Uterus (tissue), 4 donors: ENCODE measurements at places on chromosomes 16 and 17. TPM values are rescaled to one million over a fixed set of nuclear protein-coding genes. Genes with fewer than 3 reads are reported as not detected.

DNA sequence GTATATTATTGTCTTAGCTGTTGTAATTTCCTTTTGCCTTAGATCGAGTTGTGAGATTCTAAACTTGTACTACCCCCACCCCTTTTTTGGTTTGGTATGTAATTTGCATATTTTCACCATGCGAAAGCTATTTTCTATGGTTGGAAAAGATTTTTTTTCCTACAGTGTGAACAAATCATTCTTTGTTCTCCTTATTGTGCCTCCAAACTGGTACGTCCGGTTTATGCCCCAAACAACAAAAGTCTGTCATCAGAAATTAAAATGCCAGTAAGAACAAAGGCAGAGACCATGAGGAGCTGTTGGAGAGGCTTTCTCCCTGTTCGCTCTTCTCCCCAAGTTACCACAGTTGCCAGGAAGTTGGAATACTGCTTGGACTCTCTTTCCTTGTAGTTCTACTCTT is 66.1 kb downstream of the BCAS3 start:
- no peak for DNase-seq

Gene EMP2
- total RNA-seq: 42.8 TPM

- no peak for DNase-seq
Observed at GRCh38 chr17:33874617-33875060, 380.4 kb upstream of the CCL2 start.

Gene RAB26
- not detected for total RNA-seq

Gene LHX1
- 2.8 TPM for total RNA-seq

- DNase-seq: no peak
Observed at GRCh38 chr17:69430488-69430887, 16.0 kb downstream of the MAP2K6 start.

Gene PRAC1
- not detected for total RNA-seq

DNA sequence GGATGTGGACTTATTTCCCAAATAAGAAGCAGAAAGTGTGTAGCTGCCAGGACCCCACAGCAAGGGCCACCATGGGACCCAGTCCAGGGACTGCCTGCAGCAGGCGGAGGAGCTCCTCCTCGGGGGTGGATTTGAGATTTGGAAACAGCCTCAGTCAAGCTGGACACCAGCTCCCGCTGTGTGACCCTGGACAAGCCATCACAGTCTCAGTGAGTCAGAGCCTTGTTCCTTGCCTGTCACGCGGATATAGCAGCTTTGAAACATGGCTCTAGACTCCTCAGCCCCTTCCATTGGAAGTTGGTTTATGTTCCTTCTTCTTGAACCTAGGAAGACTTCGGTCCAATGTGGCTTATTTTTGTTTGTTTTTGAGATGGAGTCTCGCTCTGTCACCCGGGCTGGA is 12.5 kb upstream of the DPEP1 start:
- no peak for DNase-seq

DNA sequence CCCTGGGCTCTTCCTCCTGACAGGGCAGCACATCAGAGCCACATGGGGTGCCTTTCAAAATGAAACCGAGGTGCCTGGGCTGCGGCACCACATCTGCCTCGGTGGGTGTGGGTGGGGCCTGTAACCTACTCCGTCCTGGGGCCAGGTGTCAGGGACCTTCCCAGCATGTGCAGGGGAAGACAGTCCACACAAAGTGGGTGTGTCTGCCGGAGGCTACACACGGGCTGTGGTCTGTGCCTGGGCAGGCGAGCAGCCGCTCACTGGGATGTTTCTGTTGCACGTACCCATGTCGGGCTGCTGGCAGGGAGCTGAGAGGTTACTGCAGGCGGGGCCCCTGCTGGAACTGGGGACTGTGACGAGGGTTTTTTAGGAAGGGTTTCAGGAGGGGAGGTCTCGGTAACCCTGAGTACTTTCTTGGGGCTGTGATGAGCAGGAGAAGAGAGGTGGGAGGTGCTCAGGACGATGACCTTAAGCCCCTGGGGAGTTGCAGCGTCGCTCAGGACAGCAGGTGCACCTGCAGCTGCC is 351.2 kb downstream of the SEC14L1 start:
- peak; percentile 13 for DNase-seq

GRCh38 chr17:74758848-74759168 is 10.4 kb downstream of the NHERF1 start:
- no peak for DNase-seq

DNA sequence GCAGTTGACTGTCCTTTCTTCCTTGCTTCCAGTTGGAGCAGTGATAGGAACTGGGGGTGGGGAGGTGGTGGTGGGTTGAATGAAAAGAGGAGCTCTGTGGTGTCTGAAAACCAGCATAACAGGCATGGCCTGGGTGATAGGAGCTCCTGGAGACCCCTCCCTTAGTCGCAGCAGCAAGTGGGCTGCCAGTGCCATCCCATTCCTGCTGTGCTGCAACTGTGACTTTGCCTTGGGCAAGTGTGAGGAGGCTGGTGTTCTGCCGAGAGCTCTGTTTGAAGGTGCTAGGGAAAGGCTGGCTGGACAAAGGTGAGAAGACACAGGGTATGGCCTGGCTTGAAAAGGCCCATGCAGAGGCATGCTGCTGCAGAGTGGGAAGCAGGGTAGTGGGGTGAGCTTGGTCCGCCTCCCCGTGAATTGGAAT is 2.7 kb upstream of the CDK5R1 start:
- DNase-seq: no peak

Gene PYCARD
- total RNA-seq: 12.7 TPM

Gene CCL7
- total RNA-seq: not detected

- no peak for DNase-seq
Observed at GRCh38 chr17:56577843-56578204, 15.7 kb upstream of the NOG start.

DNA sequence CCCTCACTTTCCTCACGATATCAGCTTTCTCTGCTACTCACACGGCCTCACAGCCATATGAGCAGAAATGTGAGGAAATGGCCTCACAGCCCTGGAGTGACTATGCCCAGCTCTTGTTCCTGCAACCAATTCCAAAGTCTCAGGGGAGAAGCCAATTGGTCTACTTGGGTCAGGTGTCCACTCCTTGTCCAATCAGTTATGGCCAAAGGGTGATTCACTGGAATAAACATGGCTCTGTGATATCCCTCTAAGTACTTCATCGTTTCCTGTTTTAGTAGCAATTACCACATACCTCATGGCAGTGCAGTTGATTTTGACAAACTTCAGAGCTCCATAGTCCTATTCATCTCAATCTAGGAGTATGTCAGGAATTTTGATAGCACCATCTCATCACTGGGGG is 195.4 kb downstream of the KATNIP start:
- DNase-seq: no peak

DNA sequence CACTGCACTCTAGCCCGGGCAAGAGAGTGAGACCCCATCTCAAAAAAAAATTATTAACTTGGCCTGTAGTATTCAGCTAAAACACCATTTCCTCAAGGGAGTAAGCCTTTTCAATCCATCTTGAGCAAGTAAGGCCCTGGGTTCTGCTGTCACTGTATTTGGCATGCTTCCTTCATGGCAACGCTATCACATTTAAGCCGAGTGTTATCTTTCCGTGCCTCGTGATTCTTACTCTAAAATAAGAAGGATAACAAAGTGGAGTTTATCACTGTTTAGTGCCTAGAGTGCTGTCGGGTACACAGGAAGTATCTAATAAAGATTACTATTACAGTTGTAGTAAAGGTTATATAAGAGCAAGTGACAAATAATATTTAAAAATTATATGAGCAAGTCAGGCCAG is 8.8 kb downstream of the VPS53 start:
- DNase-seq: no peak

GRCh38 chr16:87017371-87018012 is 299.7 kb downstream of the C16orf95 start:
- no peak for DNase-seq

DNA sequence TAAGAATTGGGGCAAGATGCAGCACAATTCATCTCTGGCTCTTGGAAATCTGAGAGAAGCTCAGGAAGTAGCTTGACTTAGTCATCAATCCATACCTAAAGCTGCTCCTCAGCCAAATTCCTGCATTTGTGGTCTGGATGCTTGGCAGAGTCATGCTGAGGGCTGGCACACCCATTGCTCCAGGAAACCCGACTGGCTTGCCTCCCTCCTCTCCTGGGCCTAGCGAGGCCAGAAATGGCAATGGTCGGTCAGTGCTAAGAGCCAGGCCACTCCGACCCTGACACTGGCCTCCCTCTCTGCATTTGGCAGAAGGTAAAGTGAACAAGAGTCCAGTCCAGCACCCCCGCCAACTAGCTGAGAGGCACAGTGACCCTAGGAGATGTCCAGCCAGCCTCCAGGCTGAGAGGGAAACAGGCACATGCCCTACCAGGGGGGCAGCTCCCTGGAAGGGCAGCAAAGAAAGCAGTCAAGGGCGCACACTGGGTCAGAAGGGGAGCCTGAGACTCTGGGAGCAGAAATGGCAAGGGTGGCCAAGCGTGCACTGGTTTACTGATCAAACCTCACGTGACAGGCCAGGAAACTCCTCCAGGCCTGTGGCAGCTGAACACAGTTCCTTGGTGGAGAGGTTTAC is 10.0 kb downstream of the POLDIP2 start:
- no peak for DNase-seq

Gene PDILT
- not detected for total RNA-seq

Gene GHDC
- total RNA-seq: 26.7 TPM

Gene TP53TG3B
- total RNA-seq: not detected

DNA sequence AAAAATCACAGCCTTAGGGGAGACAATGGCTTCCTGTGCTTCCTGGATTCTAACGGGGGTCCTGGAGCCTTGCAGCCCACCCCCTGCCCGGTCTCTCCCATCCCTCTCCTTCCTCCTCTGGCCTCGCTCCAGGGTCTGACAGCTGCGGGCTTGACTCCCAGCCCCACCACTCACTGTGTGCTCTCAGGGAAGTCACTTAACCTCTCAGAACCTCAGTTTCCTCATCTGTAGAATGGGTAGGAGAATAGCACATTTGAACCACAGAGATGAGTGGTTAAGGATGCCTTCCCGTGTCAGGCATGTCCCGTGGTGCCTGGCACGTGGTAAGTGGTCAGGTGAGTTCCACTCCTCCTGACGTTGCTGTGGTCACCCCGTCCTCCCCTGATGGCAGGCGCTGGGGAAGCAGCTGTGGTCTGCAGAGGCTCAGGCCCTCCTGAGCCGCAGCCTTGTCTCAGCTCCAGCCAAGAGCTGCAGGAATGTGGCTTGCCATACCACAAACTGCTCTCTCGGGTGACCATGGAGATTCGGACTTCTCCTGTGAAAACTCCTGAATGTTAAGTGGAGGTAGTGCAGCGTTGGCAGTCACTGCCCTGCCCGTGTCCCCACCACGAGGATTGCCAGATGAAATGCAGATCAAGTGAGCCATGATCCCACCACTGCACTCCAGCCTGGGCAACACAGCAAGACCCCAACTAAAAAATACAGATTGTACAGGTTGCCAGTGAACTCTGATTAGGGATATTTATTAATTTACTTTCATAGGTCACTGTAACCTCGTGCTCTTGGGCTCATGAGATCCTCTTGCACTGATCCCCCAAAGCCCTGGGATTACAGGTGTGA is 85.7 kb downstream of the NT5M start:
- DNase-seq: no peak

GRCh38 chr17:49618028-49618611 is 42.4 kb downstream of the NXPH3 start:
- DNase-seq: no peak

DNA sequence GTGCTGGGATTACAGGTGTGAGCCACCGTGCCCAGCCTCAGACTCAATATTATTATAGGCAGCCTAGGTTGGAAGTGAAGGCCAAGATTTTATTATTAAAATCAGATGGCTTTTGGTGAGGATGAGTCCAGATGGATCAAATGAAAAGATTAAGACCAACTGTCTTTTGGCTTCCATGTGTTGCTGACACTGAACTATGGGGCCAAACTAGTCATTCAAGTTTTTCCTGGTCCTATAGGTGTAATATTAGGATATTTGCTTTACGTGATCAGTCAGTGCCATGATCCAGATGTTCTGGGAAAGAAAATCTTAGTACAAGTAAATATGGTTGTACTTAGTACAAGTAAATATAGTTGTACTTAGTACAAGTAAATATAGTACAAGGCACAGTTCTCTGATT is 140.6 kb downstream of the MAP2K6 start:
- no peak for DNase-seq

Gene SMTNL2
- 12.0 TPM for total RNA-seq

DNA sequence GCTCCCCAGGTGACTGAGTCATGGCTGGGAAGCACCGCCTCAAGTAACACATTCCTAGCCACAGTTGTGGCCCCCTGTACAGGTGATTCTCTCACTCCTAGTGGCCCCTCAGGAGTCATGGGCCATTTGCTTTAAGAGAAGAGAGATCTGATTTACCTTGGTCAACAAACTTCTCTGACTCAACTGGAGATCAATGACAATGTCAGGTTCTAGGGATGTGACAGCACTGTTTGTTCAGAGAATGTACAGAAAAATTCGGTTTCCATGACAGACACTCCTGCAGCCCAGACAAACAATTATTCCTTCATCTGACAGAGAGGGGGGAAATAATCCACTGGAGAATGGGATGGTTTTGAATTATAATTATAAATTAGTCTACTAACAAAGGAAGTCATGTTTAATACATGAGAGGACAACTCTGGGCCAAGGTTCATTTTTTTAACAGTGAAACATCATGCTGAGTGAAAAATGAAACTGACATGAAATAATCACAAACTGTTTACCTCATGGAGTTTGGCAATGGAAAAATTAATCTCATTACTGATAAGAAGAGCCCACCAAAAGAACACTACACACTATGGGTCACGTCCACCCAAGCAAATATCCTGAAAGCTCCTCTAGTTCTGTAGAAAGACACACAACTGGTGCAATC is 9.7 kb downstream of the ERN1 start:
- DNase-seq: no peak

Gene PLK1
- total RNA-seq: not detected

- DNase-seq: no peak
Observed at GRCh38 chr16:80142281-80142680, 398.5 kb upstream of the DYNLRB2 start.

DNA sequence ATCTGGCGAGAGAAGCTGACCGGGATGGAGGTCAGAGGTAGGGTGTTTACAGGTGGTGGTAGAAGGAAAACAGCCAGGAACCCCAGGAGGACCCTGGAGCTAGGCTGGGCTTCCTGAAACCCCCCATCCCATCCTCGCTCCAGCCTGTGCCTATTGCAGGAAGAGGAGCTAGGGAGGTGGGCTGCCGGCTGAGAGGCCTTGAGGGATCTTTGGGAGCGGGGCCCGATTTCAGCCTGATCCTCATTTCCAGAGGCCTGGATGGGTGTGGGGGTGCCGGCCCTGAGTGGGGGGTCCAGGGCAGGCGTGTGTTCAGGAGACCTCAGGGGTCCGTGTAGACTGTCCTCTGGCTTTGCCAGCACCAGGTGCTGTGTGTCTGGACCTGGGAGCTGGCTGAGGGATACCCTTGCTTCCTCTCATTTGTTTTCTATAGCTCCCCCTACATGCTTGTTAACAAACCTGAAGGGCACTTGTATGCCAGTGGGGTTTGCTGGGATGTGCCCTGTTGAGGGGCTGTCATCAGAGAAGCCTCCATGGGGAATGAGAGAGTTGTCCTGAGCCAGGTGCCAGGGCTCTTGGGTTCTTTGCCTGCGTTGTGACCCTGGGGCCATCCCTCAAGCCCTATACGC is 18.9 kb upstream of the RAP1GAP2 start:
- no peak for DNase-seq
